Activated CD4-positive, alpha-beta T cell treated with anti-CD3 and anti-CD28 coated beads for 24 hours (primary cell): ENCODE measurements at places on chromosomes 6 and 20.

DNA sequence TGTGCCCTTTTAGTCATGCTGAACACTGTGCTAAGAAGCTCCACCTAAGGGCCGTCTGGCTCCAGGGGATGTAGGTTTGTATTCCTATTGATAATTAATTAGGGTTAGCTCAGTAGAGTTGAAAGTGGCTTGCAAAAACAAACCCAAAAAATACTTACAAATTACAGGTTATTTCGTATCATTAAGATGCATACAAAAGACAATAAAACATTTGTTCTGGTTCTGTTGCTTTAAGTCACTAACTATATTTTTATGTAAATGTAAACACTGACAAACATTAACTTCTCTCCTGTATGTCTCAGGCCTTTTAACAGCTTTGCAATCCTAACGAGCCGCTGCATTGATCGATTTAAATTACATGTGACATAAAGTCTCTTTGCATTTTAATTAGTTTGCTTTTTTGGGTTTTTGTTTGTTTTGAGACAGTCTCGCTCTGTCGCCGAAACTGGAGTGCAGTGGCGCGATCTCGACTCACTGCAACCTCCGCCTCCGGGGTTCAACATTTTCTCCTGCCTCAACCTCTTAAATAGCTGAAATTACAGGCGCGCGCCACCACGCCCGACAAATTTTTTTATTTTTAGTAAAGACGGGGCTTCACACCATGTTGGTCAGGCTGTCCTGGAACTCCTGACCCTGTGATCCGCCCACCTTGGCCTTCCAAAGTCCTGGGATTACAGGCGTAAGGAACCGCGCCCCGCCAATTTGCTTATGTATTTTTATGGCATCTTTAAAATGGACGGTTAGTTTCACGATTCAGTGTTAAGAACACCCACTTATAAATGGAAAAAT lies 110.9 kb downstream of the HFE start:
- peak; percentile 43 for DNase-seq

- DNase-seq = no peak
Measured at GRCh38 chr6:39593646-39594045, 131.6 kb downstream of the KIF6 start.

DNA sequence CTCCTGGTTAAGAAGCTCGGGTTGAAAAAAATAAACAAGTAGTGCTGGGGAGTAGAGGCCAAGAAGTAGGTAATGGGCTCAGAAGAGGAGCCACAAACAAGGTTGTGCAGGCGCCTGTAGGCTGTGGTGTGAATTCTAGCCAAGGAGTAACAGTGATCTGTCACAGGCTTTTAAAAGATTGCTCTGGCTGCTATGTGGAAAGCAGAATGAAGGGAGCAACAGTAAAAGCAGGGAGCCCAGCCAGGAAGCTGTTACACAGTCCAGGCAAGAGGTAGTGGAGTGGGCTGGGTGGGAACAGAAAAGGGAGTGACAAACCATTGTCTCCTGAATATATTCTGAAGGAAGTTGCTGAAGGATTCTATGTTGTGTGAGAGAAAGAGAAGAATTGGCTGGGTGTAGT lies 2.0 kb downstream of the HFE start:
- DNase-seq = no peak

- no peak for DNase-seq
Measured at GRCh38 chr6:13402711-13403110, 74.4 kb upstream of the TBC1D7 start.

DNA sequence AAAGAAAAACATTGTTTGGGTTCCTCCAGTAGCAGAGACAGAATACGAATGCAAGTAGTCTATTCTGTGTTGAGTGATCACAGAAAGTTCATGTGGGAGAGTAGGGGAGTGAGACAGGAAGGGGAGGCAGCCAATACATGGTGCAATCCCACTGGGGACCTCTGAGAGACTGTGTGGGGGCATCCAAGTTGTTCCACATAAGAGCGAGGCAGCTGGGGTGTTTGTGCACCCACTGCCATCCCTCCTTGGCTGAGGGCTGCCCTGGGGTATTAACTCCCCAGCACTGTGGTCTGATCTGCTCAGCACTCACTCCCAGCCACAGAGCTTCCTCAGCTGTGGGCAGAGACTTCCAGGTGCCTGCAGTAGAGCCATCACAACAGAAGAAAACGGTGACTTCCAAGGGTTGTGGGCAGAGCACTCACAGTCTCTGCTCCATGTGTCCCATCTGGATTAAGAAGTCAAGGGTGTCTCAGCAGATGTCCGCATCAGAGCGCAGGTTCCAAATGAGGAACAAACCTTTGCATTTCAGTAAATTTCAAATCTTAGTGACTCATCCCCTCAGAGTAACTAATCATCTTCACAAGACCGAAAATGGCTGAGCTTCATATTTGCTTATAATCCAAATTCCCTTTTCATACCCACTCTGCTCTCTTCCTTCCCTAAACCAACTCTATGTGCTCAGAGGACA lies 101.9 kb upstream of the NAA20 start:
- DNase-seq = no peak

- no peak for DNase-seq
Measured at GRCh38 chr6:135086414-135086764, 31.8 kb upstream of the HBS1L start.

DNA sequence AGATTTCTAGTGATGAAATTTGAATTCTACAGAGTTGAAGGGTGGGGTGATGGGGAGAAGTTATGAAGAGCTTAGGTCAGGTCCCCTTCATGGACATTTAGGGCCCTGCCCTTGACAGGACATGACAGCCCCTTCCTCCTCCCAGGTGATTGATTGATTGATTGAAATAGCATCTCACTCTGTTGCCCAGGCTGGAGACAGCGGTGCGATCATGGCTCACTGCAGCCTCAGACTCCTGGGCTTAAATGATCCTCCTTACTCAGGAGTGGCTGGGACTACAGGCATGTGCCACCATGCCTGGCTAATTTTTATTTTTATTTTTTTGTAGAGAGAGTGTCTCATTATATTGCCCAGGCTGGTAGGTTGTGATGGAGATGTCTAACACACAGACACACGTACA lies 174.0 kb upstream of the RNF24 start:
- DNase-seq = no peak

DNA sequence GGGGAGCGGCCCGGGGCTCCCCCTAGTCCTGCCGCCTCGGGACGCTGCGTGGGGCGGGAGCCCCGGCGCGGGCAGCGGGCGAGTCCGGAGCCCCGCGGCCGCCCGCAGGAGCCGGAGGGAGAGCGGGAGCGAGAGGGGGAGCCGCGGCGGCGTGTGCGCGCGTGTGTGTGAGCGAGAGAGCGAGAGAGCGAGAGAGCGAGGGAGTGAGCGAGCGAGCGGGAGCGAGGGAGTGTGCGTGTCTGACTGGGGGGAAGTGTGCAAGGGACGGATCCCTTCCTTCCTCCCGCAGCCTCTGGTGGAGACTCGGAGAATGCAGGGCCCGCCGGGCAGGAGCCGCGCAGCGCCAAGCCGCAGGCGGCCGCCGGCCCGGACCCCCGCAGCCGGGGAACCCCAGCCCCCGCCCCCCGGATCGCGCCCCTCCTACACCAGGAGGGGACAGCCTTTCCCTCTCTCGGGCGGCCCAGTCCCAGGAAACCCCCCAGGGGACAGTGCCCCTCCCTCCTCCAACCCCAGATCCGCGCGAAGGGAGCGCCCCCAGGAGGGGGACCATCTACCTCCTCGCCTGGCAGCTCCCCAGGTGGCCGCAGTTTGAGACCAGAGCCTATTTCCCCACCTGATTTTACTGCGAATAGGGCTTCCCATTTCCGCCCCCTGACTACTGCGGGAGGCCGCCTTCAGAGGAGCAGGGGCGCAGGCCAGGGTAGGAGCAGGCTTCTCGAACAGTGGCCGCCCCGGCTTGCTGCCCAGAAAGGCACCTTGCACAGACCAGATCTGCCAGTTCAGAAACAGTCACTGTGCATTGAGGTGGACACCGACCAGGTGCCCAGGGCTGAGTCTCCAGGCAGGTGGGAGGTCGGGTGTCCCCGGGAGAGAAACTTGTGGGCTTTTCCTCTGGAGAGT lies at the start of gene CDH22:
Gene CDH22, minus strand, starts transcription at position 241 of the 900 bp plus-strand sequence. CDS start 57,204 bp downstream, outside the sequence.
- no peak for DNase-seq

DNA sequence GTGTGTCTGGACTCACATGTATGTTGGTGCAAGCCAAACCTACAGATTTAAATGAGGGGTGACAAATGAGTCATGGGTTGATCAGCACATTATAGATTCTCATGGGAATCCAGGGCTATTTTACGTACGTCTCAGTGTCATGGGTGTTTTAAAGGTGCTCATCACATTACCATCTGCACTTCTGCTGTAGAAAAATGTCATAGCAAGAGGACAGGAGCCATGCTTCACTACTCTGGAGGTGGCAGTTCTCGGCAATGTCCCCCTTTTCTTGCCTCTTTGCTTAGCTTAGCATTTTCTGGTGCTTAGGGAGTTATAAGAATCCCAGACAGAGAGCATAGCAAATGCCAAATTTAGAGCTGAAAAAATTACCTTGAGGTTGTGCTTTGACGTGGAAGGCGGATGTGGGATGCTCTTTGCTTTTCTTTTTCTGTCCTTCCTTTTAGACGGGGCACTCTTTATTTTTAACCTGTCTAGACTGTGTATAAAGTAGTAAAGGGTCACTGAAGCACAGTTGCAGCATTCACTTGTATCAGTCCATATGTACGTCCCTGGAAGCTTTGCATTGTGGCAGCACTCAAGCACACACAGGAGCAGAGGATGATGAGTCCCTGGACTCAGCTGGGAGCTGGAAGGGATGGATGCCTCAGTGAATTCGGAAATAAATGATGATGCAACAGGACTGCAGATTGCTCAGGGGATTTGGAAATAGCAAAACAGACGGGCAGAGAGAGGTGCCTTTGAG lies 139.7 kb downstream of the SYNDIG1 start:
- DNase-seq = no peak

GRCh38 chr6:95948324-95948723 lies 67.5 kb upstream of the FUT9 start:
- DNase-seq = no peak

DNA sequence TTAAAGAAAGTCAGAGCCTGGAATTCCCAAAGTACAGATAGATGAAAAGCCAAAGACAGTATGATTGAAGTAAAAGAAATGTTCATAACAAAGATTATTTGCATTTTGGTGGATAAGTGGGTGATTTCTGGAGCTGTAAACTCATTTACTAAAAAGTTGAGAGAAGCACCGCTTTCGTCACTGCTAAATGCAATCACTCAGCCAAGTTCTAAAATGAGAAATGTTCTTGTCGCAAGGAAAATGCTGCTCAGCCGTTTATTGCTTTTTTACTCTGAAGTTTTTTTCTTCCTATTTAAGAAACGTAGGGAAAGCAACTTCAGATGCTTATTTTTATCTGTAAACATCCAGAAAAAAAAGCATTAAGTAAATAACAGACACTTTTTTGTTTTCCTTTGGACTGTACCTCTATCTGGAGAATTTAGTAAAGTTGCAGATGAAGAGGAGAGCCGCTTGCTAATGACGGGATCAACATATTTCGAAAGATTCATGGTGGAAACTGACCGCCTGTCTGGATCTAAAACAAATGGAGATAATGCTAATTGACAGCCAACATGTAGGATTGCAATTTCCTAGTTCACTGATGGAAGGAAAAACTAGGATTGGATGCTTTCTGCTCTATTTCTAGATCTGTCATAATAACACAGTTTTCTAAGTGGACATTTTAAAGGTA lies 93.8 kb upstream of the BCLAF1 start:
- DNase-seq = no peak
